Pancreas (tissue), 10 donors: ENCODE measurements at places on chromosomes 7 and 10. TPM values are rescaled to one million over a fixed set of nuclear protein-coding genes. Genes with fewer than 3 reads are reported as not detected.

DNA sequence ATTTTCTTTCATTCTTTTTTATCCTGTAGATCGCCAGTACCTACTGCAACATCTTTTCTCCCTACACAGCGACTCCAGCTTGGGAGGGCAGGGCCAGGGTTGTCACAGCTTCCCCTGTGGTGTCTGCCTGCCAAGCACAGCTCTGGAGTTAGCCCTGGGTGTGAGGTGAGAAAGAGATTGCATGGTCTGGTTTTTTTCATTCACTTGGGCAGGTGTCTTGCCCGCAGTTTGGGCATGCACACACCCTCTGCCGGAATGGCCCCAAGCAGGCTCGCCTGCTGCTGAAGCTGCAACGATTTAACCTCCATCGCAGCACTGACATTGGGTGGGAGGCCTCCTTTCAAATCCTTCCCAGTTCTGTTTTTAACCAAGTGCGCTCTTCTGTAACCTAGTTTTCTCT lies 132.8 kb downstream of the WNT2 start:
- no peak for DNase-seq

- no peak for DNase-seq
Measured at GRCh38 chr10:53491774-53492173, 719.2 kb upstream of the MBL2 start.

- DNase-seq = no peak
Measured at GRCh38 chr10:95389982-95390381, 99.2 kb upstream of the PDLIM1 start.

GRCh38 chr7:143499246-143499645 lies 21.6 kb downstream of the TAS2R41 start:
- no peak for DNase-seq

GRCh38 chr7:4612237-4612636 lies 69.9 kb upstream of the FOXK1 start:
- no peak for DNase-seq

DNA sequence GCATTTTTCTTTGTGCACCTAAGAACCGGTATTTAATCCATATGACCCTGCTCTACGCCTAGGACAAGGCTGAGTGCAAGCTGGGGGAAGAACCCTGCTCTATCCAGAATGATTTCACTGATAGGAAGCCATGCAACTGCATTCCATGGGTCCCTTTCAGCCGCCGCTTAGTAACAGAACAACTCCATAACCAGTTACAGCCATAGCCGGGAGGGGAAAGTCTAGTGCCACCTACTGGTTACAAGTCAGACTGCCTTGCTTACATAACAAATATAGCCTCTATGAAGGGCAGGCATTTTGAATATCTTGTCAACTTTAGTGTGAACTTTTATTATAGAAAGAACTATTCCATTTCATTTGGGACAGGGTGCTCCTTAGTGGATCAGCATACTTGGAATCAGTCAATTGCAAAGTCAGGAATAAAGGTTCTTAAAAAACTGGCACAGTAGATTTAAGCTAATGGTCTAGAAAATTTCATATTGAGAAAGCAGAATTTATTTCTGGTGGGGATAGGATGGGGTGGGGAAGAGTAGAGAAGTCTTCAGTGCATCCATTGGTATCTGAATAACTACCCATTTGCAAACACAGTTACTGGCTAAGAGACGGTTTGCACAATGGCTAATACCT lies 521.7 kb downstream of the ADRA2A start:
- DNase-seq = peak; percentile 40

Gene GPER1
- 0.20 TPM for total RNA-seq

Gene TUBB8
- total RNA-seq = not detected

Gene MUC12
- 0.03 TPM for total RNA-seq

GRCh38 chr10:3452173-3452626 lies 279.6 kb upstream of the PITRM1 start:
- DNase-seq = no peak

DNA sequence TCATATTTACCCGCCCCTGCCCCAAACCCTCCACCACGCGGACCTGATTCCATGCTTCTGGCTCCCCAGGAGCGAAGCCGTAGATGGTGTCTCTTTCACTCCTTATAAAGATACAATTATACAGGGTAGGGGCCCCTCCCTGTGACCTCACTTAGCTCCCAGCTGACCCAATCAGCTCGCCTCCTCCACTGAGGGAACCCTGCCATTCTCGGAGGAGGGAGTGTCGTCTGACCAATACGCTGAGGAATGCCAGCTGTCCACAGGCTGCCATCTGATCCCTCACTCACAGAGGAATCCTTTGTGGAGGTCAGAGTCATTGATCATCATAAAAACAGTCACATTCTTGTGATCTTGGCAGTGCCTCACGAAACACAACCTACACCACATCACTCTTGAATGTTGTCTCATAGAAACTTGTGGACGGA lies 67.5 kb upstream of the INSIG1 start:
- peak; percentile 68 for DNase-seq

Gene HMX2
- not detected for total RNA-seq

Gene NAT16
- total RNA-seq = 1.3 TPM

Gene TEX36
- total RNA-seq = not detected
